ENCODE measurements at places on chromosomes 4 and X. TPM values are rescaled to one million over a fixed set of nuclear protein-coding genes. Genes with fewer than 3 reads are reported as not detected.

- H3K4me1 ChIP-seq: no peaks in the 10 kb centered on the region
- no peak overlapping the region for H3K27ac ChIP-seq
- H3K4me3 ChIP-seq: no peak overlapping the region
- no peaks in the 10 kb centered on the region for H3K36me3 ChIP-seq
- DNase-seq: no peak
These were observed 11.6 kb upstream of the CTBP1 start for GRCh38 chr4:1260418-1261106.

Gene RBMXL3
- not detected for total RNA-seq

DNA sequence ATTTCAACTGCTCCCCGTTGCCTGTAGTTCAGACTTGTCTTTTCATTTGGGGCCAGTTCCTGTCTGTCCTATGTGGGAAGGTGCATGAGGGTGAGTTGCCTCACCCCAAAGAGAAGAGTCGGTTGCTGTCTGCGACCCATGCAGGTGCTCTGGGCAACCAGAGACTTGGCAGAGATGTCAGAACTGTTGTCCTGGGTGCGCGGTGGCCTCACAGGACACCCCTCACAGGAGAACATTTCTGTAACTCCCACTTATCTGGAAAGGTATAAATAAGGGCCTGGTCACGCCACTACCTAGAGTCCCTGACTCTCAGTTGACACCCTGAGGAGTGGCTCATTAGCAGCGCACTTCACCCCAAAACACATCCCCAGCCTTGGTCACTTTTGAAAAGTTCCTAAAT is 9.7 kb upstream of the NAT8L start:
- peaks cover 18% of the 10 kb centered on the region for H3K27me3 ChIP-seq
- no peak overlapping the region for H3K4me3 ChIP-seq
- H3K36me3 ChIP-seq: no peaks in the 10 kb centered on the region
- H3K4me1 ChIP-seq: no peaks in the 10 kb centered on the region
- DNase-seq: no peak

DNA sequence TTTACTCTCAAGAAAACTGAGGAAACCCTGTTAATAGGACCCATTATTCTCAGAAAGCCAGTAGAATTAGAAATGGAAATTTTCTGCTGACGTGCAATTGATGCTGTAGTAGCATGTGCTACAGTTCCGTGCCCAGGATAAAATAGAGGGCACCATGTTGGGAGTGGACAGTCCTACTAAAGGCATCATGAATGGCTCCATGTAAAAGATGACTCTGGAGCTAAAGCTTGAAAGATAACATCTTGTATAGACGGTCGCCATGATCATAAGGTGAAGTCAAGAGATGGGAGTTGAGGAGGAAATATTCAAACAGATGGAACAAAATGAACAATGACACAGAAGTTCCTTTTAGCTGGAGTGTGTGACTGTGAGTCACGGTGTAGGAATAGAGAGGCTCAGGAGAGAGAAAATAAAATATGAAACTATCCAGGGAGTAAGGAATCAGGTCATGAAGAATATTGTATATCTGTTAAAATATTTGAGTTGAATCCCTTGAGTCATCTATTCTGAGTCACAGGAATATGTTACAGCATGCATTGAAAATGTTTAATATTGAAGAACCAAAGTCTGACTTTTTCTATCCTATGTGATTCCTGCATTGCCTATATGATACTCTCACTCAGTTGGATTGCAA is 31.8 kb downstream of the ANXA10 start:
- peaks cover 10% of the 10 kb centered on the region for H3K4me1 ChIP-seq
- no peak overlapping the region for H3K4me3 ChIP-seq
- no peaks in the 10 kb centered on the region for H3K36me3 ChIP-seq
- H3K27ac ChIP-seq: peak overlapping the region; percentile 84

- no peak for DNase-seq
- no peak overlapping the region for H3K27ac ChIP-seq
These were observed 2.5 kb downstream of the CACNA1F start for GRCh38 chrX:49230500-49231232.

Gene CCSER1
- total RNA-seq: 2.2 TPM

DNA sequence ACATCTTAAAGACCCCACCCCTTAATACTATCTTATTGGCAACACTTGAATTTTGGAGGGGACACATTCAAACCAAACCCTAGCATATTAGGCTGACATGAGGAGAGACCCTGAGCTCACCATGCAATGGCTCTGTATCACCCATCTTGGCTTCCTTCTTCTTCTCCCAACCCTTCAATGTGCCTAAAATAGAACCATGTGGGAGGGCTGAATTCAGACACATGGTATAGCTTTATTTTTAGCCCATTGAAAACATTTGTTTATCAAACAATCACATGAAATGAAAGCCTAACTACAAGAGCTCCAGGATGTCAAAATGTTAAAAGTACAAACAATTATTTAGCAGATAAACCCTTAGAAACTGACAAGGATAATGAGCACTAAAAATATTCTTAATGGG is 81.6 kb downstream of the RASL11B start:
- H3K27me3 ChIP-seq: no peaks in the 10 kb centered on the region
- no peaks in the 10 kb centered on the region for H3K4me1 ChIP-seq
- H3K36me3 ChIP-seq: no peaks in the 10 kb centered on the region
- no peak overlapping the region for H3K4me3 ChIP-seq
- no peak overlapping the region for H3K27ac ChIP-seq

- H3K27ac ChIP-seq: no peak overlapping the region
- H3K27me3 ChIP-seq: no peaks in the 10 kb centered on the region
- H3K4me3 ChIP-seq: no peak overlapping the region
- H3K4me1 ChIP-seq: no peaks in the 10 kb centered on the region
- no peaks in the 10 kb centered on the region for H3K36me3 ChIP-seq
These were observed 353.3 kb upstream of the EMCN start for GRCh38 chr4:100870940-100871772.

DNA sequence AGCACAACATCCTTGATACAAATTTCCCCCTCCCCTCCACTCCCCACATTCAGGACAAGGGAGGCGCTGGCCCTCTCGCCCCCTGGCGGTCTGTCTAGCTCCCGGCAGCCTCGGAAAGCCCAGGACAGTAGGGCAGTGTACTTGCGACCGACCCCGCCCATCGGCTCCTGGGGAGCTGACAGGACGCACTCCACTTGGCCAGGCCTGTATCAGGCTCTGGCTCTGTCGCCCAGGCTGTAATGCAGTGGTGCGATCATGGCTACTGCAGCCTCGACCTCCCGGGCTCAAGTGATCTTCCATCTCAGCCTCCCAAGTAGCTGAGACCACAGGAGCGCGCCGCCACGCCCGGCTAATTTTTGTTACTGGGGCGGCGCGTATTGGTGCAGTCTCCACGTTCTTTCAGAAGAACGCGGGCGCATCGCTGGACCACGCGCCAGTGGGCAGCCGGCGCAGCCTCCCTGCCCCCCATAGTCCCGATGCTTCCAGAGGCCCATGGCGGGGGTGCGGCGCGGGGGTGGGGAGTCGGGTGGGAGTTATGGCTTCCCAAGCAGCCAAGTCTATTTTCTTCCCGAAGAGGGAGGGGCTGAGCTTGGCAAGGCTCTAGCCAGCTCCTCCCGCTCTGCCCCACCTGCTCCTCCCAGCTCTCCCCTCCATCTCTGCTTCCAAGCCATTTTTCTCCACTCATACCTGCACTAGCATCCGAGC is 7.8 kb upstream of the AKAP14 start:
- H3K27ac ChIP-seq: no peak overlapping the region
- peaks cover 2% of the 10 kb centered on the region for H3K4me1 ChIP-seq
- no peaks in the 10 kb centered on the region for H3K27me3 ChIP-seq

Gene SPATA18
- 19.0 TPM for total RNA-seq

DNA sequence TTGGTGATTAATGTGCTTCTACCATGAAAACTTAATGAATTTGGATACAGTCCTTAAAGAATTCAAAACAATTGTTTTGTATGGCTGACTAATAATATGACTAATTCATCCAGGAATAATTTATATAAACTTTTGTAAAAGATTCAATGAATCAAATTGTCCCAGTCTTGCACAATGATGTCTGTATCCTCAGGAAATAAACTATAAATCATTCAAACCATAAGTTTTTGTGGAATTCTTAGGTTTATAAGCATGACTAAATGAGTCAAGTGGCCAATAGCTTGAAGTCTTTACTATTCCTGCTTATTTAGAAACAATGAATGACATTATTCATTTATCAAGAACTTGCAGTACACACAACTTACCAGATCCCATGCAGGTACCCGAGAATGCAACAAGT is 935.0 kb upstream of the INTU start:
- peak; percentile 83 for DNase-seq
- no peaks in the 10 kb centered on the region for H3K27me3 ChIP-seq
- no peaks in the 10 kb centered on the region for H3K36me3 ChIP-seq
- no peak overlapping the region for H3K4me3 ChIP-seq
- H3K27ac ChIP-seq: no peak overlapping the region

Gene LAS1L
- total RNA-seq: 35.4 TPM

- H3K27me3 ChIP-seq: no peaks in the 10 kb centered on the region
- no peaks in the 10 kb centered on the region for H3K36me3 ChIP-seq
These were observed 1047.9 kb downstream of the RPA4 start for GRCh38 chrX:97931586-97931985.

Gene QRFPR
- not detected for total RNA-seq

Gene GAB1
- total RNA-seq: 13.6 TPM

GRCh38 chr4:155600244-155600643 is 66.4 kb upstream of the GUCY1A1 start:
- DNase-seq: peak; percentile 67
- no peaks in the 10 kb centered on the region for H3K27me3 ChIP-seq
- peaks cover 5% of the 10 kb centered on the region for H3K4me1 ChIP-seq
- no peak overlapping the region for H3K27ac ChIP-seq
- no peak overlapping the region for H3K4me3 ChIP-seq

DNA sequence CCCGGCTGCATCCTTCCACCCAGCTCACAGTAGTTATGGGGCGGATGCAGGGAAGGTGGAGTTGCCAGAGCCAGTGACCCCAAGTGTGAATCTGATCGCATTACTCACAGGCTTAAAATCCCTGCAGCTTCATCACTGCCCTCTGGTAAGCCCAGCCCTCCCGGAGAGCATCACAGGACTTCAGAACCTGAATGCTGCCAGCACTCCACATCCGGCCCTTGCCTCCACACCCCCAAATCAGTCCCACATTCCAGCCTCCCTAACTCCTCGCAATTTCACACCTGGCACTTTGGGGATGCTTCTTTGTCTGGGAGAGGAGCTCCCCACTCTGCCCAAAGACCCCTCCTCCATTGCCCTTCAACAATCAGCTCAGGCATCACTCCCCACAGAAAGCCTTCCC is 15.6 kb downstream of the RASL11B start:
- H3K36me3 ChIP-seq: no peaks in the 10 kb centered on the region
- no peak overlapping the region for H3K27ac ChIP-seq
- no peaks in the 10 kb centered on the region for H3K4me1 ChIP-seq
- H3K4me3 ChIP-seq: no peak overlapping the region
- H3K27me3 ChIP-seq: no peaks in the 10 kb centered on the region
- no peak for DNase-seq

Gene PLK4
- 2.8 TPM for total RNA-seq

DNA sequence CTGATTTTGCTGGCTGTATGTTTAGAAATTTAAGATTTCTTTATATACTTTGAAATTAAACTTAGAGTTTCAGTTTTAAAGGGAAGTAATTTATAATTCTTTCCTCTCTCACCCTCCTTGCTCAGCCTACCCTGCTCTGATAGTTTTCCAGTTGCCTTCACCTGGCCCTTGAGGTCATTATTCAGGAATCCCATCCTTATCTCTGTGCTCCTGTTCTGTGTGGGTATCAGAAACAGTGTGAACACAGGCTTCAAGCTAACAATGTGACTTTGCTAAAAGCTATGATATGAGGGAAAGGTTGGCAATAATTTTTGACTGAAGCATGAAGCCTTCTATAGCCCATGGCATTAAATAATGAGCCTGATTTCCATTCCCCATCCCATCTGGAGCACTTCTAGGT is 128.1 kb downstream of the MID1 start:
- no peak overlapping the region for H3K27ac ChIP-seq
- H3K4me3 ChIP-seq: no peak overlapping the region
- DNase-seq: no peak
- no peaks in the 10 kb centered on the region for H3K27me3 ChIP-seq
- peaks cover 5% of the 10 kb centered on the region for H3K4me1 ChIP-seq

GRCh38 chr4:143254491-143255226 is 69.9 kb downstream of the USP38 start:
- H3K4me3 ChIP-seq: no peak overlapping the region
